ENCODE measurements at places on chromosomes 13 and 19.

DNA sequence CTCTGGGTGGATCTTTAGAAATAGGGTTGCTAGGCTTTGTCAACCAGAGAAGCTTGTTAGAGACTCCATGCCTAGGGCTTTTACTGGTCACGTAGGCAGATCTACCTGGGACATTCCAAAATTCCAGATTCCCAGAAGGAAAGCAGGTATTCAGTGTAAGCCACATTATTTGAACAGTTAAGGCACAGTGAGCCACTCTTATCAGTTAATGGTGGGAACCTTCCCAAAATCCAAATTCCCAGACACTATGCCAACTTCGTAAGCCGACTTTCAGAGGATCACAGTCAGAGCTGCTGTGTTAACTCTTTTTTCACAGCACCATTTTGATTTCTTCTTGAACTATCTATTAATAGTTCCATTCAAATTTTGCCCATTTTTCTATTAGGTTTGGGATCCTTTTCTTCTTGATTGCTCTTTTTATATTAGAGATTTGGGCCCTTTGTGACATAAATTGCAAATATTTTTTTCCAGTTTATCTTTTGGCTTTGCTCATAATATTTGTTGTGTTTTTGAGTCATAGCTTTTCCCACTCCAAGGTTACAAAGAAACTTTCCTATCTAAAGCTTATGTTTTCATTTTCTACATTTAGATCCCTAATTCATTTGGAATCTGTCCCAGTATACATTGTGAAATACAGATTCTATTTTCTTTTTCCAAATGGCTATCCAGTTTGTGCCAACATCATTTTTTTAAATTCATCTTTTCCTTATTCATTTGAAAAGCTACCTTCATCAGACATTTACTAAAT lies 77.3 kb downstream of the DHRS12 start:
- no peak for DNase-seq

DNA sequence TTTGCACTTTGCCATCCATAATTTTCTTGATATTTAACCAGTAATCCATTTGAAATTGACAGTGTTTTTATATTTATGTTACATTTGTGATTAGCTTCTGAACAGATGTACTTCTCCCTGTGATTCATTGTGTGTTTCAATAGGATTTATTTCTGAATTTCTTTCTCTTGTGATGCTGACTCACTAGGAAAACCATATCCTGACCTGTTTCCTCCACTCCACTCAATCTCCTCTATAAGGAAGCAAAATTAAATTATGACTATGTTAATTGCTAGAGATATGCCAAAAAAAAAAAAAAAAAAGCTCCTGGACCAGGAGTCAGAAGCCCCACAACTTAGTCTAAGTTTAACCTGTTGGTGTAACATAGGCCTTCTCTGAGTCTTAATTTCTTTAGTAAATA lies 614.6 kb upstream of the SPRY2 start:
- DNase-seq, result no peak

DNA sequence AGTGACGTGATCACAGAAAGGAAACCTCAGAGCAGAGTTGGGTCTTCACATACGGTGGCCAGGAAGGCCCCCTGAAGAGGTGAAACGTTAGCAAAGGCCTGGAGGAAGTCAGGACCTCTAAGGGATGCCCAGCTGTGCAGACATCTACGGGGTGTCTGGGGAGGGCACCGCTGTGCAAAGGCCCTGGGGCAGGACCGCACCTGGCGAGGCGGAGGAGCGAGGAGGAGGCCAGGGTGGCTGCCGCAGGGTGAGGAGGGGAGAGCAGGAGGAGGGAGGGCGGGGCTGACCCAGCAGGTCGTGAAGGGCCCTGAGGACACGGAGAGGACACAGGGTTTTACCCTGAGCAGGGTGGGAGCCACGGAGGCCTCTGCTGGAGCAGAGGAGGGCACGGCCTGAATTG lies 11.8 kb upstream of the MADCAM1 start:
- DNase-seq, result no peak

DNA sequence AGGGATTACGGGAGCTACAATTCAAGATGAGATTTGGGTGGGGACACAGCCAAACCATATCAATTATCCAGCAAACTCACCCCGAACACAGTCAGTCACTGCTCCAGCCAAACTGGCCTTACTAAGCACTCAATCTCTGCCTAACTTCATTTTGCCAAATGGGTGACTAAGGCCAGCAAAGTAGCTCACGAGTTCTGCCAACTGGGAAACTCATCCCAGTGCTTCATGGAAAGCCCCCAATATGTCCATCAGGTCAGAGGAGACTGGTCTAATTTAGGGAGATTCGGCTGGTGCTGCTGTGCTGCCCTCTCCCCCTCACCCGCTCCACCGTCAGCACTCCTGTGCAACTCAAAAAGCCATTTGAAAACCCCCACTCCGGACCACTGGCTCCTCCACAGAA lies 324.0 kb downstream of the FOXO1 start:
- no peak for DNase-seq

DNA sequence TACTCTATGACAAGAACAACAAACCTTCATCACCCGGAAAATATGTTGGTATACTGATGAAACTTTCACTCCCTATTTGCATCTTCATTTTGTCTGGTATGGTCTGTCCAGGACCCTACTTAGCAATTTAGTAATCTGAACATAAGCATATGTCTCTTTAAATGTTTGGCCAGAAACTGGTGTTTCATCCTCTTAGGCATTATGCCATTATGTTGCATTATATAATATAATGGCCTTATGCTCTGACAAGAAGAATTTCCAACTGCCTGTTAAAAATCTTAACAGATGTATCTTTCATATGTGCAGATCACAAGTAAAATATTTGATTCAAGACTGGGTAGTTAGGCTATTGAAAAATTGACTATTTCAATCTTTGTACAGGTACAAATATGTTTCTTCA lies 610.6 kb upstream of the PRR20A start:
- no peak for DNase-seq

DNA sequence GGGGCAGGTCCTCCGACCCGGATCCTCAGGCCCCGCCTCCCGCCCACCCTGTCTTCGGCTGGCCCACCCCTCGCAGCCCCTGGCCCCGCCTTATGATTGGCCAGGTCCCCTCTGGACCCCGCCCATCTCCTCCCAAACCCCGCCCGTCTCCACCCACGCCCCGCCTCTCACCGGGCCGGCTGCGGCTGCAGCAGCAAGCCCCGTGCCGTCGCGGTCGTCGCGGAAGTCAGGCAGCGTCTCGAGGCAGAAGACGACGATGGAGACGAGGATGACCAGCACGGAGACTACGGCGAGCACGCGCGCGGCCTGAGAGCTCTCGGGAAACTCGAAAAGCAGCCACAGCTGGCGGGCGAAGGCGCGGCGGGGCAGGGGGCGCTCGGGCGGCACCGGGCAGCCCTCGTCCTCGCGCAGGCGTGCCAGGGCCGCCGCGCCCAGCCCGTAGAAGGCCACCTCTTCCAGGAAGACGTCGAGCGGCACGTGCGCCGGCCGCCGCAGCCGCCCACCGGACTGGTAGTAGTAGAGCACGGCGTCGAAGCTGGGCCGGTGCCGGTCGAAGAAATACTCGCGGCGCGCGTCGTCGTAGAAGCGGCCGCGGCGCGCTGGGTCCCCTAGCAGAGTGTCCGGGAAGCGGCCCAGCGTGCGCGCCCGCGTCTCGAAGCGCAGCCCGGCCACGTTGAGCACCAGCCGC lies 495 bp downstream of the KCNA7 start:
- no peak for DNase-seq

GRCh38 chr19:13615890-13616289 lies 109.6 kb upstream of the CACNA1A start:
- no peak for DNase-seq

DNA sequence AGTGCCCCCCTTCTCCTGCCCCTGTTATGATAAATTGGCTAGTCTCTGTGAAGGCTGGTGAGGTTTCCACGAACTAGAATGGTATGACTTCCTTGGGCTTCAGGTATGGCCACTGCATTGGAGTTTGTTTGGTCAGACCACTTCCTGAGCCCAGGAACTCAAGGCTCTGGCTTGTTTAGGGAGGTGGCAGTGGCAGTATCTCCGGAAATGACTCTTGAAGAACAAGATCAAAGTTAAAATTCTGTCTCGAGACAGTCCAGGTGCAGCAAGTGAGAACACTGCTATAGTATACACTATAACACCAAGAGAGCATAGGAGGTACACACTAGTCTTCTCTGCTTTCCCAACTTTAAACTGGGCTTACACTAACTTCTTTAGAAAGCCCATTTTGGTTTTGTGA lies 309.1 kb downstream of the KLF12 start:
- no peak for DNase-seq

DNA sequence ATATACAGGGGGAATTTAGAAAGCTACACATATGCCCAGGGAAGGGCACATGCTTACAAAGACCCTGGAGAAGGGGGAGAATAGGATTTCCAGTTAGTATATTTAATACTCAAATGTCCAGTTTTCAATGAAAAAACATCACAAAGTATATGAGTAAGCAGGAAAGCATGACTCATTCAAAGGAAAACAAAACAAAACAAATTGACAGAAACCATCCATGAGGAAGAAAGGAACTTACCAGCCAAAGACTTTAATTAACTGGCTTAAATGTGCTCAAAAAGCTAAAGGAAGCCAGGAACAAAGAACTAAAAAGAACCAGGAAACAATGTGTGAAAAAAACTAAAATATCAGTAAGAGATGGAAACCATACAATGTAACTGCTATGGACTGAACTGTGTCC lies 716.2 kb upstream of the ARGLU1 start:
- no peak for DNase-seq

DNA sequence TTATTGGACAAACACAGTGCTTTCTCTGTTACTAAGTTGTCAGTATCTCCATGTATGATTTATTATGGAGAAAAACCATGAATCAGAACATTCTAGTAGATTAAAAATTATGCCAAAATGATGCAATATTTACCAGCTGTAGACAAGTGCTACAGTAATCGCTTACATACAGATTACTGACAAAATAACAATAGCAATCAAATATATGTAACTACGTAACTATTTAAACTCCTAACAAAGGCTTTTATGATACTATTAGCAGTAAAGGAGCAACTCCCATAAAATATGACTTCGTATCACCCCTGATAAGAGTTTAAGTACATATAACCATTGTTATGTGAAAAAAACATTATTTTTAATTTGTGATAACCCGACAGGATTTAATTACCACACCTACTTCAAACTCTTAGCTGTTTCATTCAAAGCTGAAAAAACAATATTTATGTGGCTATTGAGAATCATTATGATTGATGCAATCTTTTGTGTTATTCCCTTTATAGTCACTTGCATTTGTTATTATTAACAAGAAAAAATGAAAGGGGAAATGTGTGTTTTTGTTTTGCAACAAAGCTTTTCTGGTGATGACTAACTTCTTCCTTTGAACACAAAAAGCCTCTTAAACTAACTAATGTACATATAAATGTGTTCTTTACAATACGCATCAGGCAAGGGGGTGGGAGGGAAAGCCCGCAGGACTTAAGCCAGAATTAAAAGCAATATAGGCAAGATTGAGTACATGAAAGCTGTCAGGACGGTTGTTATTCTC lies 147.4 kb downstream of the ABCC4 start:
- no peak for DNase-seq

GRCh38 chr13:34414616-34415015 lies 527.5 kb upstream of the NBEA start:
- DNase-seq, result no peak

Data from Panc1 (cell line).